Activated CD8-positive, alpha-beta memory T cell treated with anti-CD3 and anti-CD28 coated beads for 4 hours (primary cell): ENCODE measurements at places on chromosomes 7 and 10.

DNA sequence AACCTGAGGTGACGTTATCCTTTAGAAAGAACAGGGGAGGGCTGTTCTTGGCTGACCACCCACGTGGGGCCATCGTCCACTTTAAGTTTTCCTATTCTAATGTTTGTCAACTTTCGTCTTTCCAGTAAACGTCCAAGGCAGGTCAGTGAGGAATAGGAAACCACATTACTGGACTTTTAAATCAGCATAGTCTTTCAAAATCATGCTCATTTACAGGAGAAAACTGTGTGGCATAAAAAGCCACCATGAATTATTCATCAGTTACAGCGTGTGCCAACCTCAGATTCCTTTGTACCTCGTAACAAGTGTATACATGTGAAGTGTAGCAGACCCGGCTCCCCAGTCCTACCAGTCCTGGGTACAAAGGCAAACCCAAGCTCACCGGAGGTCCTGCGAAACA lies 25.1 kb upstream of the ABLIM1 start:
- no peak for DNase-seq

- no peak for DNase-seq
Measured at GRCh38 chr10:78528749-78529204, 495.1 kb downstream of the RPS24 start.

GRCh38 chr7:129829737-129830631 lies 122.8 kb downstream of the UBE2H start:
- DNase-seq = no peak

GRCh38 chr10:80501381-80501912 lies 36.3 kb upstream of the SH2D4B start:
- no peak for DNase-seq

- DNase-seq = no peak
Measured at GRCh38 chr7:139169816-139170215, 60.3 kb upstream of the ZC3HAV1 start.

- no peak for DNase-seq
Measured at GRCh38 chr7:15326044-15326644, 235.7 kb downstream of the AGMO start.

GRCh38 chr10:71389768-71390460 lies 6.8 kb upstream of the CDH23 start:
- no peak for DNase-seq

DNA sequence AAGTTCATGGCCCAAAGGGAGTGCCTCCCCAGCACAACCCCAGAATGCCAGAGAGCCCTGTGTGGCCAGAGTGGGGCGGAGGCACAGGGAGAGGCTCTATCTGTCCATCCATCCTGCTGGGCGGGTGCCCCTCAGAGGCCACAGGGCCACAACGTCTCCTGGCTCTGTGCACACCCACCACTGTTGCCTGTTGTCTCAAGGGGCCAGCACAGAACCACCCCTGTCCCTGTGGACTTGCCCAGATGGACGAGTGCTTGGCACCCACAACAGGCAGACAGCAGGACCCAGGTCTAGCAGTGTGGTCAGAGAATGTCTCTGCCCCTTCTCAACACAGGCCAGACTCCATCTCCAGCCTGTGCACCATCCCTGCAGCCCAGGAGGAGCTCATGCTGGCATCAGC lies 92.8 kb downstream of the PAXIP1 start:
- no peak for DNase-seq

DNA sequence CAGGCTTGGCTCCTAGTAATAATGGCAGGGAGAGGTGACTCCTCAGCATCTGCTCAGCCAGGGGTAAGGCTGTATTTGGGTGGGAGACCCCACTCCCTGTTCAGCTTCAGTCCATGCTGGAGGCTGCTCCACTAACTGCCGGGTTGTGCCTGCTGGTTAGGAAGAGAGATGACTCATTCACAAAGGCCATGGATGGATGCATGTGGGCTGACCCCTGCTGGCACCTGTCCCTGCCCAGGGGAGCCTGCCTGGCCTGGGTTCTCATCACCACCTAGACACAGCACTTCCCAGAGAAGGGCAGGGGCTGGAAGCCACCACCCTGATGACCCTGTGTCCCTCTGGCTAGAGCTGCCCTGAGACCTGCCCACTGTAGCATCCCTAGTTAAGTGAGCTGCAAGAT lies 59.0 kb downstream of the VSTM4 start:
- DNase-seq = no peak

- DNase-seq = no peak
Measured at GRCh38 chr7:51070151-51070550, 246.5 kb downstream of the COBL start.

- no peak for DNase-seq
Measured at GRCh38 chr10:77963901-77964300, 37.3 kb upstream of the DLG5 start.

DNA sequence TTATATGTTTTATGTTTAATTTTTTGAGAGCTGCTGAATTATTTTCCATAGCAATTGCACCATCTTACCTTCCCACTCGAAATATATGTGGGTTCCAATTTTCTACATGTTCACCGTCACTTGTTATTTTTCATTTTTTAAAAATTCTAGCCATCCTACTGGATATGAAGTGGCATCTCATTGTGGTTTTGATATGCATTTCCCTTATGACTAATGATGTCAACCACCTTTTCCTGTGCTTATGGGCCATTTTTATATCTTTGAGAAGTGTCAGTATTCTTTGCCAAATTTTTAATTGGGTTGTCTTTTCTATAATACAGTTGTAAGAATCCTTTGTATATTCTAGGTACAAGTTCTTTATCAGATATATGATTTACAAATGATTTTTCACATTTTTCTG lies 27.8 kb downstream of the NHLRC2 start:
- no peak for DNase-seq

- no peak for DNase-seq
Measured at GRCh38 chr10:48739170-48739569, 54.5 kb downstream of the WDFY4 start.

DNA sequence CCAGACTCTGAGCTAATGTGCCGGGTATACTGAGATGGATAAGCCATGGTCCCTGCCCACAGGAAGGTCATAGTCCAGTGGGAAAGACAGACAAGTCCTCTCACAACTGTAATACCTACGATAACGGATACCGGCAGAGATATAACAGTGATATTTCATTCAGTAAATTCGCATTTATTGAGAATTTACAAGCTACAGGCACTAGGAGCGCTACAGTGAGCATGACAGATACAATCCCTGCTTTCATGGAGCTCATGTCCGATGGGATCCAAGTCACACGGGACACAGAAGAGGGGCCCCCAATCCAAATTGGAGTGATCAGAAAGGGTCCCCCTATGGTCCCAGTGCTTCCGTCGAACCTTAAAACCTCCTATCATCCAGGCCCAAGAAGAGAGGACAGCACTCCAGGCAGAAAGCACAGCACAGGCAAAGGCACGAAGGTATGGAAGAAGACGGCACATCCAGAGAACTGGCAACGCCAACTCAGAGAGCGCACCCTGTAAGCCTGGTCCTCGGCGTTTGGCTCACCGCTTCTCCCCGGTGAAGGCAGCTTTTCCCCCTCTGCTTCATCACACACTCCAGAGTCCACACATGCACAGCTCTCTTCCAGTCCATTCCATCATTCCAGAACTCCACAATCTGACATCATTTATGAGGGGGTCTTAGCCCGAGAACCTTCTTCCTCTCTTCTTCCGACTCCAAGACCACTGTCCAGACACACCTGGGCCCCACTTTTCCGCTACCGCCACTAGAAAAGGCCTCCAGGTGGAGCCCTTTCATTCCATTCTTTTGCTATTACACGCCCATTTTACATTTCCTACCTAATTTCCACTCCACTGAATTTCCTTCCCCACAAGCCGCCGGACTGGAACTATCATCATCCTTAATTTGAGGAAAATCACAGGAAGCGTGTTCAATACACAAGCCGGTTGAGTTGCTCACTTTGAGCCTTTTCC lies 47.8 kb upstream of the NKX2-3 start:
- no peak for DNase-seq

DNA sequence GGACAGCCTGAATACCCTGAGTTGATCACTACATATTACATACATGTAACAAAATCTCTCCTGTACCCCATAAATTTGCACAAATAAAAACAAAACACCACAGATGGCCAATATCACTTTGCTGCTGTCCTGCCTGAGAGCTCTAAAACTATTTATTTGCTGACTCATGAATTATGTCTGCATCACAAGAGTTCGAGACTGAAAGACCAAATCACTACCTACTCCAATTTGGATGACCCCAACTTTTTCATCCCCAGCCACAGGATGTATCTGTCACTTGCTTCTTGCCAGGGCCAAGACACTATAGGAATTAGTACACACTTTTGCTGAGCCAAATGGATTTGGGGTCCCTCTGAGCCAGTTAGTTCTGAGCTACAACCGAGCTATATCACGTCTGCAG lies 409.7 kb upstream of the NFE2L3 start:
- no peak for DNase-seq

DNA sequence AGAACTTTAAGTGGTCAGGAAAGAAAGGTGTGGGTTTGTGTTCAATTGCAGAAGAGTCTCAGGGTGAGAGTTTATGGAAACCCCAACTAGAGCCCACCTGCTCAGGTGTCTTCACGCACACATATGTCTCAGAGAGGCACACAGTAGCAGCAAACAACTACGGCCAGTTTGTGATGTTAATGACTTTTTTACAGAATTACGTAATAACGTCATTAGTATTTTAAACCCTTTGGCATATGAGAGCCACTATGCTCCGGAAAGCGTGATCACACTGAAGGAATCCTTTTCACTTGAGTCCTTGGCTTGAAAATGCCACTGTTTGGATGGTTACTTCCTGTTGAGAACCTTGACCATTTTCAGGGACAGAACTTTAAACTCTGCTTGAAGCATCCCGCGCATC lies 204.0 kb downstream of the PTPRN2 start:
- no peak for DNase-seq

DNA sequence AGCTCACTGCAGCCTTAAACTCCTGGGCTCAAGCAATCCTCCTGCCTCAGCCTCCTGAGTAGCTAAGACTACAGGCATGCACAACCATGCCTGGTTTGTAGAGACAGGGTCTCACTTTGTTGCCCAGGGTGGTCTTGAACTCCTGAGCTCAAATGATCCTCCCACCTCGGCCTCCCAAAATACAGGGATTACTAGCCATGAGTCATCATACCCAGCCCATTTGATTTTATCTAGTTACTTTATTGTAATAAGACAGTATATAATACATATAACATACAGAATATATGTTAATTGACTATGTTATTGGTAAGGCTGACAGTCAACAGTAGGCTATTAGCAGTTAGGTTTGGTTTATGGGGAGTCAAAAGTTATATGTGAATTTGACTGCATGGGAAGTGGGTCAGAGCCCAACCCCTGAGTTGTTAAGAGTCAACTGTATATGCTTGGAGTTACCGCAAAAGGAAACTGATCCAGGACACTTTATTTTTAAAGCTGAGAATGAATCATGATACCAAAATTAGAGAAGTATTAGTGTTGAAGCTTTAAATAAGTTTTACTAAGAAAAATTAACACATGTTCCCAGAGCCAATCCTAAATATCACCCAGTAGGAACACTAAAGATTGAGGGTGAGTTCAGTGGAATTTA lies 20.7 kb upstream of the KMT2E start:
- DNase-seq = no peak

GRCh38 chr10:76356557-76356956 lies 925.1 kb downstream of the LRMDA start:
- DNase-seq = no peak

- DNase-seq = no peak
Measured at GRCh38 chr10:79273604-79274003, 73.7 kb upstream of the PPIF start.

DNA sequence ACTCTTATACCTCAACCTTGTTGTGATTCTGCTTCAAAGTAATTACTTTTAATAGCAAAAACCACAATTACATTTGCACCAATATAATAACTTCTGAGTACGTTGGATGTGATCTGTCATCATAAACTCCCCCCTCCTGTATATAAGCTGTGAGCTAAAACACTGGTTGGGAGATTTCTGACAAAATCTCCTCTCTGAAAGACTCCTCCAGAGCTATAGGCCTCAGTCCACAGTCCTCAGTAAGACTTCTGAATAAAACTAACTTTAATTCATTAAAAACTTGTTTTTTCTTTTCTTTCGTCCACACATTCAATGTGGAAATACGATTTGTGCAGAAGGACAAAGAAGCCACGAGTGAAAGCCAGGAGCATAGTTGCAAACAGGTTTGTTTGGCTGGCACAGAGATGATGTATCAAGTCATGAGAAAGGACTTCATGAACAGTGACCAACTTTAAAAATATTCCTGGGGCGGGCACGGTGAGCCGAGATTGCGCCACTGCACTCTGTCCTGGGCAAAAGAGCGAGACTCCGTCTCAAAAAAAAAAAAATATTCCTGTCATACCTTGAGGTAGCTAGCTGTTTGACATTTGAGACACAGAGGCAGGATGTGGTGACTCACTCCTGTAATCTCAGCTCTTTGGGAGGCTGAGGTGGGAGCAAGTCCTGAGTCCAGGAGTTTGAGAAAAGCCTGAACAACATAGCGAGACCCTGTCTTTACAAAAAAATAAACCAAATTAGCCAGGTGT lies 91.1 kb upstream of the ARHGAP21 start:
- no peak for DNase-seq

GRCh38 chr10:74909670-74910069 lies 83.3 kb downstream of the KAT6B start:
- DNase-seq = no peak

DNA sequence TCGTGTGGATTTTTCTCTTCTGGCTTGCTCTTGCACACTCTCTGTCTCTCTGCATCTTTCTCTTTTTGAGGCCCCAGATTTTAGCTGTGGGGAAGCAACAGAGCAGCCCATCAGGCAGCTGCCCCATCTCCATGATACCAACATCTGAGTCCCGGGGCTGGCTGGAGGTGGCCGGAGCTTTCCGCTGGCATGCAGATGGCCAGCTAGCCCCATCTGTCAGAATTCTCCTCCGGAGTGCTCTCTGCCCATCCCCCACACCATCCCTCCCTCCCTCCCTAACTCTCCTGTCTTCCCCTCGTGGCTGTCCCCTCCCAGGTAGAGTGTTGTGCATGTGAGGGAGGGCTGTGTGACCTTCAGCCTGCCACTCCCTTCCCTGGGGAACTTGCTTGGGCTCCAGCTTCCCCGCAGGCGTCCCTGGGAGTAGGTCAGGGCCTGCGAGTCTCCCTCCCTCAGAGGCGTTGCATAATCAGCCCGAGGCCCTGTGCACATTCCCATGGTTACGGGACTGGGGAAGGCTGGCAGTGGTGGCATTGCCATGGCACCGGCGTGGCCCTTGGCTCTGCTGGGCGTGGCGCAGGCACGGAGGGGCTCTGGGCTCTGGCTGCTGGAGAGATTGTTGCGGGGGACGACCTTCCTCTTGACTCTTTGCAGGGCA lies 24.7 kb downstream of the GHRHR start:
- no peak for DNase-seq

DNA sequence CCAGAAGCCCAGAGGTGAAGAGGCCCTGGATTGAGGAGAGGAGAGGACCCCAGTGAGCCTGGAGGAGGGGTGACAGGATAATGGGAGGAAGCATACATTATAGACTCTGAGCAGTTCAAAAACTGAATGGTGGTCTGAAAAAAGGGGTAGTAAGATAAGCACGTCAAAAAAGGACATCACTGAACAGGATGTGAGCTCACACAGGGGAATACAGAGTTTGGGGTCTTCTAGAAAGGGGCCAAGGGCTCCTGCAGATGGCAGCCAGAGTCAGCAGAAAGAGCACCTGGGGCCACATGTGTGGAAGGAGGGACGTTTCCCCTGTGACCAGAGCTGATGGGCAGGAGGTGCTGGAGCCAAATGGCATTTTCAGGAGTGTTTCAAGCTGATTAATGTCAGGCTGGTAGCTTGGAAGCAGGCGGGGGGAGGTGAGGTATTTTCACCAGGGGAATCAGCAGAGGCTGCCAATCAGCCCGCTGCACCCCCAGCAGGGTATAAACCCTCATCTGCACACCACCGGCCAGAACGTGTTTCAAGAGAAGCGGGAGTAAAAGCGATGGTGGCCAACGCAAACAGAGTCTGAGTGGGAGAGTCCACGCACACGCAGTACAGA lies 85.8 kb downstream of the TNS3 start:
- no peak for DNase-seq
